ENCODE measurements at places on chromosomes 6 and 20.

DNA sequence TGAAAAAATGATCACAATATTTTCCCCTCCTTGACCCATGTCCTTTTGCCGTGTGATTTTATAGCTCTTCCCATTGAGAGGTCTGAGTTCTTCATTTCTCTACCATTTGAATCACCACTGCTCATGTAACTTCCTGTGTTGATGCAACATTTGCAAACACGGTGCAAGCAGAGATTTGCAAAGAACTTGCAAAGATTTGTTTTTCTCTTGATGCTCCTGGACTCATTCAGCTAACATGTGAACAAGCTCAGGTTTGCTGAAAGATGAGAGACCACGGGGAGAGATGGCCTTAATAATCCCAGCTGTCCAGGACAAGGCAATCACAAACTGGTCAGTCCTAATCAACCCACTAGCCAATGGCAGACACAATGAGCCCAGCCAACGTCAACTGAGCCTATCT lies 8.6 kb downstream of the VNN2 start:
- DNase-seq, result peak; percentile 55

DNA sequence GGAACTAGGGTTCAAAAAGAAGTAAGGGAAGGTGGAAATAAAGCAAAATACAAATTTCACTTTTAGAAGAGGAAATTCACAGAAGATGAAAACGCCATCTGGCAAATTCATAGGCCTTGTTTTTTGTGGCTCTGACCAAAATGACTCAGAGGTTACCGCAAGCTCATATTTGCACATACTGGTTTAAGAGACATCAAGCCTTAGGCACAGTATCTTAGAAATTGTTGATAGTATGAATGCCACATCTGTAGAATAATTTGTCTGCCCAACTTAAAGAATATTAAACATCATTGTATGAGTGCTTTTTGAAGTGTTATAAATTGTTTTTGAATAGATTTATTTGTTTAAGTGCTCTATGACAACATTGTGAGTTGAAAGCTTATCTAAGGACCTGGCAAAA lies 10.6 kb downstream of the TAAR1 start:
- DNase-seq, result no peak

- no peak for DNase-seq
Observed at GRCh38 chr20:46070215-46070900, 19.4 kb downstream of the NCOA5 start.

GRCh38 chr6:145814035-145814500 lies 527 bp downstream of the FBXO30 start:
- DNase-seq, result peak; percentile 76

GRCh38 chr6:8194490-8194889 lies 92.1 kb upstream of the EEF1E1 start:
- DNase-seq, result no peak

GRCh38 chr6:108714101-108714765 lies 134.0 kb upstream of the ARMC2 start:
- DNase-seq, result no peak

- DNase-seq, result no peak
Observed at GRCh38 chr6:166032366-166033200, 135.1 kb downstream of the TBXT start.

DNA sequence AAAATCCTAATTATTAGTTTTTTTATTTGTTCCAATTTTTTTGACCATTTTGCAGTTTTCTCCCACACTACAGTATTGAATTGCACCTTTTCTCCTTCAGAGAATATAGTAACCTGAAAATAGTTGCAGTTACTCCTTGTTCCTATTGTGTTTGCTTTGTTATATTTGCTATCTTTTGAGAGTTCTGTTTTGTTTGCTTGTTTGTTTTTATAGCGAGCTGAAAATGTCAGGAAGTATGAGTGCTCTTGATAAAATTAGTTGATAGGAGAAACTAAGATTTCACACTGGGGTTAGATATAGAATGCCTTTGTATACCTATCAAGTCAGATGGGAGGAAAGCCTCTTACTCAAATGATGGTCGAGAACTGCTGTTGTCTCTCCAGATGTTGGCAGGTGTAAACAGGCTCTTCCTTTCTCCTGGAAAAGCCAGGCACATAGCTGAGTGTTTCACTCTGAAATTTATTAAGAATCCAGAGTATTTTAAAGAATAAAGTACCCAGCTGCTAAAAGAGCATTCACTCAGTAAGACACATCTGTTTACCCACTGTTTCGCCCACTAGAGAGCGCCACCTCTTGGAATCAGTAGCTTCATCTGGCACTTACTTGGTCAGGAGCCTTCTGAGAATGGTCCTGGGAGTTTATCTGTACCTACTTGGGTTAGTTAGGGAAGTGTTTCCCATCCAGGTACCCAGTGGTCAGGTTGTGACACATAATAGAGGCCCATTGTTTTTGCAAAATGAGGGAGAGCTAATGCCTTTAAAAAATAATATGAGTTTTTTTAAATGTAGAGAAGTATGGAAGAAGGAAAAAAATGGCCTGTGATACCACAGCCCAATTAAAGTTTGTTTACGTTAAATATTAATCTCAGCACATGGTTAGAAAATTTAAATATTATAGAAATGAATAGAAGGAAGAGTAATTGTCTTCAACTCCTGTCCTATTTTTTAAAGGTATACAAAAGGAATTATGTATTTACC lies 11.2 kb downstream of the NT5DC1 start:
- no peak for DNase-seq

DNA sequence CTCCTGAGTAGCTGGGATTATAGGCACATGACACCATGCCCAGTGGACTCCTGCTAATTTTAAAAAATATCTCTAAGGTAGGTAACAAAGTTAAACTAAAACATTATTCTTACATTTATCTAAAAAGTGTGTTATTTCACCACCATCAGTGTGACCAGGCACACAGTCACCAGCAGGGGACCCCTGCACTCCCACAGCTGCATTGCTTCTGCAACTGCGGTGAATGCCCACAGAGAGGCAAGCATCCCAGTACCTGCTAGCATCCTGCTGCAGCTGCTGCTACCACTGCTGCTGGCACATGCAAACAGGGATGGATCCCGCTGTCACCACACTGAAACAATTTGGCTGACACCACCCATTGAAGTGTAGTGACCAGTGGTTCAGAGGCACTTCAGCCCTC lies 21.9 kb upstream of the EPB41L2 start:
- DNase-seq, result no peak

- DNase-seq, result no peak
Observed at GRCh38 chr20:39775110-39775509, 813.0 kb downstream of the DHX35 start.

DNA sequence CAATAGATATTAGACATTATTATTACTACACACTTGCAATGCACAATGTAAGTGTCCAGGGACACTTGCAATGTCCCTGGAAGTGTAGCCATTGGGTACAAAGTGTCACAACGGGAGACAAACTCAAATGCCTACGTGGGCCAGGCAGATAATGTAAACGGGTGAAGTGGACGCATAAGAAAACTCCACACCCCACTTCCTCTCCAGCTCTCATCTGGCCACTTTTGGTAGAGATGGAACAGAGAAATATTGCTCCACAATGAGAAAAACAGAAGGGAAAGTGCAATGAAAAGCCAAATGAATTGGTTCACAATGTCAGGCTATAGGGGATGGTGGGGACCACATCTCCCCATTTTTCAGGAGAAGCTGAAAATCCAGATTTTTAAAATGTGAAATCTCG lies 9.4 kb downstream of the SULF2 start:
- DNase-seq, result no peak

GRCh38 chr6:101401792-101402621 lies 8.5 kb downstream of the GRIK2 start:
- DNase-seq, result no peak

GRCh38 chr20:34300256-34300806 lies 2.8 kb downstream of the AHCY start:
- DNase-seq, result no peak

DNA sequence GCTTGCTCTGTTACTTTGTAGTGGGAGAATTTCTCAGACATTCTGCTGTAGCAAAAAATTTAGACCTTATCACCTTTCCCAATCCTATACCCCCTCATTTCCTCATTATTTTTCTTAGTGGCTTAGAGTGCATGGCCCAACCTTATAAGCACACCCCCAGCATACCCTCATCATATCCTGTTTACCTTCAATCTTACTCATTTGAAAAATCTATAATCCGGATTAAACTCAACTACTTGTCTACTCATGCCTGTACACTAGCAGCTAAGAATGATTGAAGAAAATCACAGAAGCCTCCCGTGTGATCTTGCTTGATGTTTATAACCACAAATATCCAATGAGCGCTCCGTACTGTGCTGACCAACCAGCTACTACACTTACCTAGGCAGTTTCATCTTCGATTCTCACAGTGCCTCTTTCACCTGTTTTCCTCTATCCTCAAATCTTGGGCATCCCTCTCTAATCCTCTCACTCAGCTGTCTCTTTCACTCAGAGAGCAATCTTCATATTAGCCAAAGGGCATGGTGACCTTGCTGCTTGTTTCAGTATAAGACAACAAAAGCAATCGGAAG lies 36.6 kb downstream of the AIG1 start:
- no peak for DNase-seq

GRCh38 chr6:134714113-134714512 lies 235.8 kb downstream of the ALDH8A1 start:
- no peak for DNase-seq

- no peak for DNase-seq
Observed at GRCh38 chr6:22295145-22295544, 1.7 kb downstream of the PRL start.

DNA sequence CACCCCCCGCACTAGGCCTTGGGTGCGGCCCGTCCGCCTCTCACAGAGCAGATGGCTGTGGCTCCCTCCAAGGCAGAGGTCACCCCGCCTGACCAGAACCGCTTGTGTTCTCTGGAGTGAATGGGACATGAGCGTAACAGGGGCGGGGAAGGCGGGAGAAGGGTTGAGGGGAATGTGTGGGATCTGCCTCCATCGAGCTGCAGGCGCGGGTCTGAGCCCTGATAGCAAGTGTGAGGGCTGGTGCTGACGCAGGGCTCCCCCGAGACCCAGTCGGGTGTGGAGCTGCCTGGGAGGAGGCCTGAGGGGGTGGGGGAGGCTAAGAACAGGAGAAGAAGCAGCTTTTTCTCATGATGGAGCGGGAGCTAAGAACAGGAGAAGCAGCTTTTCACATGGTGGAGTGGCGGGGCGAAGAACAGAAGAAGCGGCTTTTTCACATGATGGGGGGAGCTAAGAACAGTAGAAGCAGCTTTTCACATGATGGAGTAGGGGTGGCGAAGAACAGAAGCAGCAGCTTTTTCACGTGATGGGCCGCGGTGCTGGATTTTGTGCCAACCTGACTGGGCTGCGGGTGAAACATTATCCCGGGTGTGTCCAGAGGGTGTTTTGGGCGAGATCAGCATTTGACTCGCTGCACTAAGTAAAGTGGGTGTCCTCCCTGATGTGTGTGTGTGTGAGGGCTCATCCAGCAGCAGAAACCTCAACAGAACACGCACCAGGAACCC lies 169.3 kb downstream of the TTLL2 start:
- DNase-seq, result no peak

DNA sequence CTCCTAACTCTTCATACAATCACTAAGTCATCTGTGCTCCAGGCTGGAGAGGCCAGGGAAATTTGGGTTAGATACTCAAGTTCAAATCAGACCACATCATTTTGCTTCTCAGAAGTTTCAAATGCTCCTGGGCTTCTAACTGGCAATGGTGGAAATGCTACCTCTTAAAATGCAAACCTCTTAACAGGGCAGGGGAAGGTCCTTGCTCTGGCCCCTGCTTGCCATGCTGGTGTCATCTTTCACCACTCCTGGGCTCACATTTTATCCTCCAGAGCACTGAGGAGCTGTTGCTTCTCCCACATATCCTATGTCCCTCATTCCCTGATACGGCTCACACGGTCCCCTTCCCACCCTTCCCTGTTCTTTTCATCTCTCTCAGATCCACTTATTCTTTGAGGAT lies 41.8 kb upstream of the NT5E start:
- DNase-seq, result no peak

DNA sequence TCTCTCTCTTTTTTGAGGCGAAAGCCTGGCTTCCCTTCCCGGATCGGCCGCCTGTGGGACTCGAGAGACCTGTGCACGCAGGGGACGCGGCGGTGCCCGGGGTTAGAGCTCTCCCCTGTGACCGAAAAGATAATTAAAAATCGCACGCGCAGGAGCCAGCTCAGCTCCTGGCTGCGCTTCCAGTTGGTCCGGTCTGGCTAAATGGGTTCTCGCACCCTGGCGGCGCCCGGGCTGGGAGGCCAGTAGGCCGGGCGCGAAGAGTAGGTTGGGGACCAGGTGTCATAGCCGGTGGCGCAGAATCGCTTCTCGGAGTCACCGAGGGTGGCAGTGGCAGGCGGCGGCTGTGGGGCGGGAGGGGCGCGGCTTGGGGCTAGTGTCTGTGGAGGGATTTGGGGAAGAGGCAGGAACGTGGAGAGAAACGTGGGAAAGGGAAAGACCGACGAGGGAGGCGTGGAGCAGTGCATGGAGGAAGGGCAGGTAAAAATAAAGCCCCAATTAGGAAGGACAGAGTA lies 41.9 kb upstream of the SUPT3H start:
- DNase-seq, result peak; percentile 45

DNA sequence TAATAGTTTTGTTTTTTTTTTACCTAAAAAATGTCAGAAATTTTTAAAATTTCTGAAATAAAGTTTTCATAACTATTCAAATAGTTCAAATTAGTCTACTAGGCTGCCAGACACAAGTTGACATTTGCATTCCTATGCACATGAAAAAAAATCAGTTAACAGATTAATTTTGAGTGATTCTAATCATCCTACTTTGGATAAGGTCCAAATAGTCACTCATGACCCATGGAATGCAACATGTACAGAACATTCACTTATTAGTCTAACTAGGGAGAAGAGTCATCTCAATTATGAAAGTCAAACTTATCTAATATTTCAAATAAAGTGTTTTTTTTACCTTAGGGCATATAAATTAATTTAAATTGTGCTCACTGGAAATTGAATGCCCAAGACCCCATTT lies 390.2 kb downstream of the EPM2A start:
- no peak for DNase-seq

DNA sequence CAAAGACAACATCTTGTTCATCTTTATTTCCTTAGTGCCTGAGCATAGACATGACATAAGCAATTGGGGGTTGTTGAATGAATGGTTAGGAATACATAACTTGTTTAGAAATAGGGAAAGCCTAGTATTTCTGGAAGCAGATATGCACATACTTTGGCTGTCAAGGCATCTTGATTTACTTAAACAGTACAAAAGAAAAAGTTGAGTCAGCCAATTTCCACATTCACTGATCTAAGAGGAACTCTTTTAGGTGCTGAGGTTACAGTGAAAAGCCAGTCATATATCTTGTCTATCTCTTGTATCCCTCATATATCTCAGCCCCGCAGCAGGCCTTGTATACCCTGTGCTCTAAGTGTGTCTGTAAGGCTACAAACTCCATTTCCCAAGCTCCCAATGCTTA lies 11.6 kb downstream of the ZKSCAN4 start:
- no peak for DNase-seq

DNA sequence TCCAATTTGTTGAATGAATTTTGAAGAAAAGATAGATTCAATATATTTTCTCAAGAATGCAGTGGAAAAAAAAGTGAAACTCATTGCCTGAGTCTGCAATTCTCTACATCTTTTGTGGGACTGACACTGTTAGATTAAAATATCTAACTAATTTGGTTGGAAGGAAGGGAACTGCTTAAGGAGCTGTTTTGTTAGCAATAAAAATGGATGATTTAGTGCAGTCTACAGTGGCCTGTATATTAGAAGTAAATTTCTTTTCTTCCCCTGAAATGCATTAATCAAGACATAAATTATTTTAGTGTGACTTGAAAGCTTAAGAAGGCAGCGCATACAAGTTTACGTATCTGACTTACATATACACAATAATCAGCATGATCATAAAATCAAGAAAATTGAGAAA lies 1332.6 kb downstream of the EPHA7 start:
- DNase-seq, result no peak
